ENCODE measurements at places on chromosomes 6 and 20. TPM values are rescaled to one million over a fixed set of nuclear protein-coding genes. Genes with fewer than 3 reads are reported as not detected.

GRCh38 chr6:23414051-23414445 lies 712.0 kb upstream of the NRSN1 start:
- peak; percentile 92 for DNase-seq

DNA sequence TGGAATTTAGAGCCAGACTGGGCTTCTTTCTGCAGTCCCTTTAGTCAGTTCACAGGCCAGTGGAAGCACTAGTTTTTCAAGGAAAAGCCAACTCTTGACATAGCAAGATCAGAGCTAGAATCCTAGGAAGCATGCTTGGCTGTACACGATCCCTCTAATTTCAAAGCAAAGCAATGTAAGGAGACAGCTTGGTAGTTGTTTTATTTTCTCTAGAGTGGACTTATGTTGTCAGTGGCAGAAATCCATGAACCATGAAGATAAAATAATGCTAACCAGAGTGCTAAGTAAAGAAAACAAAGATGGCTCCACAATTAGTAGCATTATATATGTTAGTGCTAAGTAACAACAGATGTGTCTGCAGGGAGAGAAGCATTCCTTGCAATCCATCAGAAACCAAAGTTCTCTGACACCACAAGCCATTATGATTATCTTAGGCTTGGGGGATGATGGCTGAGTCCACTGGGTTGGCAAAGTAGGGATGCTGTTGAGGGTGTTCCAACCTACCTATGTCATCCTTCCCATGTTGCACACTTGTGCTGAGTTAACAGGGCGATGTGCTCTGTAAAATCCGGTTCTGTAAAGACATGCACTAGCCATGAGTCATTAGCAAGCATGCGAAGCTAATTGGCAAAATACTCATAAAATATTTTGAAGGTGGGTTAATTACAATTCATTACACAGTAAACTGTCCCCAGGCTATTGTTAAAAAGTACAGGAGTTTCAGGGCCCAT lies 115.2 kb downstream of the BMP2 start:
- DNase-seq = no peak

- peak; percentile 73 for DNase-seq
Observed at GRCh38 chr6:148144917-148145521, 197.6 kb upstream of the SASH1 start.

DNA sequence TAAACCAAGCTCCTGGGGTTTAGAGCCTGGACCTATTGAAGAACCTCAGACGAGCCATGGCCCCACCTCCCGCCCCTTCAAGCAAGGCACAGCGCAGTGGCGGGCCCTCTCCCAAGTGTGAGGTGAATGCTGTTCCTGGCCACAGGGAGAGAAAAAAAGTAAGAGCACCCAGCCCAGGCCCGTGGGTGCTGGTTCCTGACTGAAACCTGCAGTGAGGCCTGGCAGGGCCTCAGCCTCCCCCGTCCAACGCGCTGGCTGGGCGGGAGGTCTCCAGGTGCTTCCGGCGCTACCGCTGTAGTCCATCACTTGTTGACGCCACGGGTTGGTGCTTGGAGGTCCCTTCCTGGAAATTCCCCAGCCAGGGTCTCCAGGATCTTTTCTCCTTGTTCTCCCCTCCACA lies 5.5 kb upstream of the FAM83C start:
- DNase-seq = no peak

The PAX1 gene
- not detected for polyA plus RNA-seq
